ENCODE measurements at places on chromosomes 16 and 17.

DNA sequence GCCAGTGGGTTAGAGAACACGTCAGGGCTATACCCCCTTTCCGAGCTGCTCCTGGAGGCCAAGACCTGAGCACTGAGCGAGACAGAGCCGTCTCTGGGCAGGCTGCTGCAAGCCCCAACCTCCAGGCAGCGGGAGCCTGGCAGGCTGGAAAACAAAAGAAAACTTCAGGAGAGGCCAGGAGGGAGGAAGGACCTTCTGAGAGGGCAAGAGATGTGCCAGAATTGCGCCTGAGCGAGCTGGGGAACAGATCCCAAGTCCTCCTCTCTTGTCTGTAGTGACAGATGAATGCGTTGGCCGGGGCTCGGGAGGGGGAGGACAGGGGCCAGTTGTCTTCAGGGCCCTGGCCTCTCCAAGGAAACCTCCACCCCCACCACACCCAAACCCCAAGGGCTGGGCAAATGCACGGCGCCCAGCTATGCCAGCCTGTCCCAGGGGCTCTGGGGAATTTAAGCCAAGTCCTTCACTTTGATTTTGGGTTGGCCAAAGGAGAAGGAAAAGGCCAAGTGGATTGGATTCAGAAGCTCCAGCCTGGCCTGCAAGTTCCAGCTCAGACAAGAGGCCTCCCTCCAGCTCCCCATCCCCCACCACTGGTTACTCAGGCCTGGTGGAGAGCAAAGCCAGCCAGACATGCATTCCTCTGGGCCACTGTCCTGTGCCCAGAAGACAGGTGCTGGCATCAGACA, 18.1 kb downstream of the SDK2 start:
- DNase-seq = peak; percentile 67

- DNase-seq = no peak
Observed at GRCh38 chr17:82217530-82218204, 5.0 kb upstream of the CCDC57 start.

GRCh38 chr16:51553314-51553713, 402.2 kb upstream of the SALL1 start:
- no peak for DNase-seq

DNA sequence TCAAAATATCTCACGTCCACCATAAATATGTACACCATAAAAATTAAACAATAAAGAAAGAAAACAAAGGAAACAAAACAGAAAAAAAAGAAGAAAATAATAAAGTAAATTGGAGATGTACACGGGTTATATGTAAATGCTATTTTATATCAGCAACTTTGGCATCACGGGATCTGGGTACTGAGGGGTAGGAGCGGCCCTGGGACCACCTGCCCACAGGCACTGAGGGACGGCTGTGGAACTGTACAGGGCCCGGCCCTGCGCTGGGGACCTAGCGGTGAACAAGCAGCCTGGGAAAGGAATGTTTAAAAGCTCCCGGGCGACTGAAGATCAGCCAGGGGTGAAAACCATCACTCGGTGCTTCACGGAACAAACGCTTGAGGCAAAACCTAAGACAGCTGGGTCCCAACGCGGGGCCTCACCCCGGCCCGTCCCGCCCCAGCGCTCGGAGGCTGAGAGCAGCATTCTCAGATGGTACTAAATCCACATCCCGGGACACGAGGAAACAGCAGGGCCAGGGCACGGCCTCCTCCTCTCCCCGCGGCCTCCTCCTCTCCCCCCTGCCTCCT, 31.2 kb downstream of the NXN start:
- peak; percentile 71 for DNase-seq

DNA sequence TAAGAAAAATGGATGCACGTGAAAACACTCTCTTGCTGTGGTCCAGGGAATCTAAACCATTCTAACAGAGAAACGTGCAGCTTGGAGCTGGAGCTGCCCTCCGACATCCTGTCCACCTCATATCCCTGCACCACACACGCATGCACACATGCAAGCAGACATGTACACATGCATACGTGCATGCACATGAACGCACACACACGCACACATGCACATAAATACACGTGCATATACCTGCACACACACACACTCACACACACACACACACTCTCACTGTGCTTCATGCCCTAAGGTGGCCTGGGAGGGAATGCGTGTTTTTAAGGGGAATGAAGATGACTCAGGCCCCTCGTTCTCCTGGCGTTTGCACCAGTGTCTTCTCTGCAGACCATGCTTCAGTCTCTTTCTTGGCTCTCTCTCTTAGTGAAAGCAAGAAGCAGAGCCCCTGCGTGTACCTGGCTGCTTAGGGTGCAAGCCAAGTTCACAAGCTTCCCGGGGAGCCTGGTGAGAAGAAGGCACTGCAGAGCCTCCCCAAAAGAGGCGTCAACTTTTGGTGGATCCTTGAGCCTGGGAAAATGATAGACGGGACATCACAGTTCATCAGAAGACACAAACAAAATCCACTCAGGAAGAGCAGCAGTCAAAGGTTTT, 72.8 kb downstream of the GOSR1 start:
- DNase-seq = no peak

DNA sequence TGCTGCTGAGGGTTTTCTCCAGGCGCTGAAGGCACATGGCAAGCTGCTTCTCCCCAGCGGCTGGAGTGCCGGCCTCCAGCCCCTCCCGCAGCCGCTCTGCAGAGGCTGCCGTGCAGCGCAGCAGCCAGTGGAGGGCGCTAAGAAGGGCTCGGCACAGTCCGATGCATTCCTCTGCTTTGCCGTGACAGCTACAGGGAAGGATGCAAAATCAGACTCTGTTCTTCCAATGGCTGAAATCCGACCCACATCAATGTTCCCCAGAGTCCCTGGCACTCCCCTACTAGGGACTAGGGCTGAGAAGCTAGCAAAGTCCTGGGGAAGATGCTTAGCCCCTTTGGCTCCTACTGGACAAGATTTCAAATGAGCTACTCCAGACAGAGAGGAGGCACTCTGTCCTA, 19.0 kb downstream of the MED24 start:
- DNase-seq = peak; percentile 48

GRCh38 chr17:75959051-75959838, 18.4 kb upstream of the FBF1 start:
- DNase-seq = no peak

DNA sequence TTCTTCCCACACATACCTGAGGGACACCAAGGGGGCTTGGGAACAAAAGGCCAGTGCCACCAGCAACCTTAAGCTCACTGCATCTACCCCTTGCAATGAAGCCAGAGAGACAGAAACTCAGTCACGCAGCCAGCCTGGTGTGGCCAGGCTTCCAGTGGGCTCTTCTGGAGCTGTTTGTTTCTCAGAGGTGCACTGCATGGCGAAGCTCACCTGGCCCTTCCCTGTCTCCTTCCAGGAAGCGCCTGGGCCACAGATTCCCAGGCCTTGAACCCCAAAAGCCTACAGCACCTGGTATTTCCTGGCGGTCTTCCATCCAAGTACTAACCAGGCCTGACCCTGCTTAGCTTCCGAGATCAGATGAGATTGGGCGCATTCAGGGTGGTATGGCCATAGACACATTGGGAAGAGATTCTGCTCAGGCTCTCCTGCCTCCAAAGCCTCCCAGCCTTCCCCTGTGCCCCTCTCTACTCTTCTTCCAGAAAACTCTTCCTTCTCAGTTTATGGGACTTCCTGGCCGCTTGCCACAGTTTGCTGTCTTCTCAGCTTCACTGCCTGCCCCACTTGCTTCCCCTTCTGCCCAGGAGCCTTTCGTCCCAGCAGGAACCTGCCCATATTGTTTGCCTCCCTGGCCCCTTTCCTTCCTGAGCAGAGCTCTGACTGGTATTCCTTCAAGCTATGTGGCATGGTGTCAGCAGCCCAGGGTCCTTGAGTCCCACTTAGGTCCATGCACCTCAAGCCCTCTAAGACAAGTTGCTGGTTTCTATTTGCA, 1.6 kb downstream of the CISD3 start:
- no peak for DNase-seq

GRCh38 chr16:75494661-75495075, 573 bp downstream of the CHST6 start:
- no peak for DNase-seq

DNA sequence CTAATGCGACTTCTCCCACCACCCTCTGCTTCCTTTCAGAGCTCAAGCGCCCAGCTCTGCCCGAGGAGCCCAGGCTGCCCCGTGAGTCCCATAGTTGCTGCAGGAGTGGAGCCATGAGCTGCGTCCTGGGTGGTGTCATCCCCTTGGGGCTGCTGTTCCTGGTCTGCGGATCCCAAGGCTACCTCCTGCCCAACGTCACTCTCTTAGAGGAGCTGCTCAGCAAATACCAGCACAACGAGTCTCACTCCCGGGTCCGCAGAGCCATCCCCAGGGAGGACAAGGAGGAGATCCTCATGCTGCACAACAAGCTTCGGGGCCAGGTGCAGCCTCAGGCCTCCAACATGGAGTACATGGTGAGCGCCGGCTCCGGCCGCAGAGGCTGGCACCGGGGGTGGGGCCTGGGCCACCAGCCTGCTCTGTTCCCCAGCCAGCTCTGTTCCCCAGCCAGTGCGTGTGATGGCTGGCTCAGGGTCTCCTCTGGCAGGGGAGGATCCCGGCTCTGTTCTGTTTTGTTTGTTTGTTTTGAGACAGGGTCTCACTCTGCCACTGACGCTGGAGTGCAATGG, 18.7 kb downstream of the CRISPLD2 start:
- no peak for DNase-seq

DNA sequence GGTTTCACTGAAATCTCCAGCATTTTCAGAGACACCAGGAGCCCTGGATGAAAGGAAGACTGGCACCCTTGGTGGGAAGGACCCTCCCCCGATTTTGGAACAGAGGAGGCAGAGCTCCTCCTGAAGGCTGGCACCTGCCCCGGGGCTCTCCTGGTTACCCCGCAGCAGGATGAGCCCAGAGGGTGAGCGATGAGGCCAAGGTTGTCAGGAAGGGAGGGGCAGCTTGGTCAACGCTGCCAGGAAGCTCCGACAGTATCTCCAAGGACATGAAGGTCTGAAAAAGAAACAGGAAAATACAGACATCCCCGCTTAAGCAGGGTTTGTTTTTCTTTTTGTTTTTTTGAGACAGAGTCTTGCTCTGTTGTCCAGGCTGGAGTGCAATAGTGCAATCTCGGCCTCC, 15.5 kb upstream of the ACSF3 start:
- DNase-seq = no peak

GRCh38 chr16:52957199-52957598, 95.5 kb downstream of the CHD9NB start:
- no peak for DNase-seq

DNA sequence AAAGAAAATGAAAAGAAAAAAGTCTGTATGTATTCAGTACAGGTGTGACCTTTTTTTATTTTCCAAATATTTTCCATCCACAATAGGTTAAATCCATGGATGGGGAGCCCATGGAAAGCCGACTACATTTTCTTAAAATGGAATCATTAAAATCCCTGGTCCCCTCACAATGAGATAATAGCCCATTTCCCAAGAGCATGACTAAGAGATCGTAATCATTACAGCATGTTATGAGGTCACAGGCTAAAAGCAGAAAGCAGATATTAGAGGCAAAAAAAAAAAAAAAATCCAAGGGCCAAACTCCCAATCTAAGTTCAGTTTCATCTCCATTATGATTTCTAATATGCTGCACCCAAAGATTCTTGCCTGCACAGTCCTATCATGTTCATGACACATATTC, 44.7 kb downstream of the CYTH1 start:
- no peak for DNase-seq

GRCh38 chr16:47046726-47047523, 73.5 kb upstream of the DNAJA2 start:
- DNase-seq = no peak

- DNase-seq = no peak
Observed at GRCh38 chr16:72511171-72511570, 339.2 kb upstream of the PMFBP1 start.

DNA sequence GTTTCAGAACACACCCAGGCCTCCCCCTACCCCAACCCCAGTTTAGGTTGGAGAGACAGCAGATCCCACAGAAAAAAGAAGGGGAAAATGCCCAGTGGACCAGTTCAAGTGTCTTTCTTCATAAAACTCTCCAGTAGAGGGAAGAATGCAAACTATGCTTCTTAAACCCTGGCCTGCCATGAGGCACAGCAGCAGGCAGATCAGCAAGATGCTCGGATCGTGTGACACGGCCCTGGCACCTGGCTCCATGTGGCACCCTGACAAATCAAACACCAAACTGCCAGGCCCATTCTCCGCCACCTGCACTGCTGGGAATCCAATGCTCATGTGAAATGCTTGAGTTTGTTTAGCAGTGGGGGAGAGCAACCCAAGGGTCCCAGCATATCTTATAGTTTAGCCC, 166.8 kb downstream of the SOX9 start:
- DNase-seq = no peak

- DNase-seq = no peak
Observed at GRCh38 chr17:59492091-59492451, 73.3 kb upstream of the DHX40 start.

DNA sequence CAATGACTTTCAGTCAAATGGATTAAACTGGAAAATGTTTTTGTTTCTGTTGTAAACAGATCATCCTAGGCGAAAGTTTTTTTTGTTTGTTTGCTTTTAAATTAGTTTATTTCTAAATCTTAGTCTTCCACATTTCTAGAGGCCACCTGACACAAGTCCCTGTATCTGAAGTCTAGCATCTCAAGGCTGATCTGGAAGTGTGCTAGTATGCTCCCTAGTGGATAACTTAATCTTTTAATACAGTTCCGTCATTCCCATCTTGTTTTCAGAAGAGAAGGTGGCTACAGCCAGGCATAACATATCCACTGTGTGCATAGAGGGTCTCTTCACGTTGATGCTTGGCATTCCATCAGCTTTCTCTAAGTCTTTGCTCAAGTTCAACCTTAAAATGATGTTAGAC, 7.6 kb downstream of the IFT20 start:
- DNase-seq = no peak

- no peak for DNase-seq
Observed at GRCh38 chr17:32015245-32016013, 8.2 kb downstream of the LRRC37B start.

GRCh38 chr17:57898487-57899311, 48.9 kb upstream of the MRPS23 start:
- DNase-seq = peak; percentile 89

GRCh38 chr16:8519179-8519578, 71.1 kb downstream of the TMEM114 start:
- no peak for DNase-seq

DNA sequence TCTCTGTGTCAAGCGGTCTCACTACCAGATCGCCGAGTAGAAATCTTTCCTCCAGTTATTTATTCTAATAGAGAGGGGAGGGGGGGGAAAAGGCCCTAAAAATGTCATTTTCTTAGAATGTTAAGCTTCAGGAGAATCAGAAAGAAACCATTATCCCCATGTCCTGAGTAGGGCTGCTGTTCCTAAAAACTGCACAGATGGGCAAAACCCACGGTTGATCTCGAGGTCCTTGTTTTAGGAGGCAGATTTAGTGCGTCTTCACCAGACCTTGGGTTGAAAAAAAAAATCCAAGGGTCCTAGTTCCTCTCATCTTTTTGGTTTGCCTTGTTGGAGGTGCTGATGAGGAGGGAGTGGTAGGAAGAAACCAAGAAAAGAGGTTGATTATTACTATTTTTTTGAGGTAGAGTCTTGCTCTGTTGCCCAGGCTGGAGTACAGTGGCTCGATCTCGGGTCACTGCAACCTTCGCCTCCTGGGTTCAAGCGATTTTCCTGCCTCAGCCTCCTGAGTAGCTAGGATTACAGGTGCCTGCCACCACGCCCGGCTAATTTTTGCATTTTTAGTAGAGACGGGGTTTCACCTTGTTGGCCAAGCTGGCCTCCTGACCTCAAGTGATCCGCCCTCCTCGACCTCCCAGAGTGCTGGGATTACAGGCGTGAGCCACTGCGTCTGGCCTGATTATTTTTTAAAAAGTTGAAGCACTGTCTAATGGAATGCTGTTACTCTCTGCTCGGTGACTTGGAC, 1.4 kb downstream of the CBFB start:
- DNase-seq = no peak

- no peak for DNase-seq
Observed at GRCh38 chr17:40547079-40547784, 18.0 kb downstream of the CCR7 start.

- DNase-seq = no peak
Observed at GRCh38 chr16:82331397-82331796, 161.4 kb upstream of the MPHOSPH6 start.
